ENCODE measurements at places on chromosomes 11 and 22. TPM values are rescaled to one million over a fixed set of nuclear protein-coding genes. Genes with fewer than 3 reads are reported as not detected.

Gene CCND1
- 404 TPM for total RNA-seq

Gene MMP27
- total RNA-seq = not detected

Gene CATSPER1
- 1.2 TPM for total RNA-seq

Gene DEFB131B
- not detected for total RNA-seq

Gene TRMT112
- total RNA-seq = 138 TPM

Gene POTEH
- total RNA-seq = not detected

Gene UPK3A
- 0.44 TPM for total RNA-seq

Gene QSER1
- total RNA-seq = 17.5 TPM

Gene PNPLA3
- 5.3 TPM for total RNA-seq

Gene RAG2
- total RNA-seq = not detected

Gene ROBO4
- 17.3 TPM for total RNA-seq

Gene IGSF9B
- 4.9 TPM for total RNA-seq

Gene RIBC2
- 3.5 TPM for total RNA-seq

Gene HORMAD2
- total RNA-seq = not detected

Gene HTR3A
- not detected for total RNA-seq

Gene PLXNB2
- 357 TPM for total RNA-seq

Gene CFL1
- 424 TPM for total RNA-seq

Gene GSTT2B
- total RNA-seq = 19.8 TPM

Gene CDKN1C
- total RNA-seq = 71.9 TPM

Gene CNGA4
- 0.55 TPM for total RNA-seq

Gene BTG4
- not detected for total RNA-seq

Gene TMEM45B
- 13.1 TPM for total RNA-seq

Gene TRIM49C
- total RNA-seq = not detected

Gene ANGPTL5
- total RNA-seq = 0.15 TPM

Gene PPM1F
- total RNA-seq = 36.4 TPM

Gene OR10G7
- total RNA-seq = not detected

Gene CYP2D6
- total RNA-seq = 2.9 TPM

Gene RHOD
- 14.5 TPM for total RNA-seq
